ENCODE measurements at places on chromosomes 1 and 21.

- no peak for DNase-seq
Observed at GRCh38 chr1:42381280-42381673, 685 bp downstream of the RIMKLA start.

DNA sequence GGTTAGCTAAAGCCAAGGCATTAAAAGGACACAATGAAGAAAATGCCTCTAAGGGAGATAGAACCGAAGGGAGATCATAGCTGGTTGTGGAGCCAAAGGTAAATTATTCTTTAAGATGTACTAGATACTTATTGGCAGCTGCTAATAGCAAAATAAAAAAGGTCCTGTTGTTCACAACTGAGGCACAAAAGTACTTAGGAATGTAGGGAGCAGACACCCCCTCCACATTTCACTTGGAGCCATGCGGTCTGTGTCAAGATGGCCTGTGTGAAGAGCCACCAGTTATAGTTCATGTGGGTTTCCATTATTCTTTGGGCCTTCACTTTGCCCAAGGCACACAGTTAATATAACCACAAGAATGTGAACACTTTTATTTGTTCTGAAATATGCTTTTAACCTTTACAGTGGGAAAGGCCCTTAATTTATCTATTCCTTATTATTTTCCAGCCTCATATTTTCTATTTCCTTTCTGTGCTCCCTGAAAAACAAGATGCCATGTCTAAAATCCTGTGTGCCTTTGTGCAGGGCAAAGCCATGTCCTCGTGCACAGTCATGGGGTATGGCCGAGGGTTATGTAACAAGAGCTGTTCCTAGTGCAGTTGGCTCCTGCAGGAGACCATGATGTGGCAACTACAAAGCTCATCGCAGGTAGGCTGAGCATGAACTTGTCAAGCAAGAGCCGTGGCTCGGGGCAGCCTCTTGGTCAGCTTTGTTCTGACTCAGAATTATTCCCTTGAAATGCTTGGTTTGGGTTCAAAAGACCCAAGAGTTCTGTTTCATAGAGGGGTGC is 16.2 kb upstream of the WDR26 start:
- no peak for DNase-seq

- no peak for DNase-seq
Observed at GRCh38 chr1:118918940-118919259, 69.2 kb downstream of the TBX15 start.

DNA sequence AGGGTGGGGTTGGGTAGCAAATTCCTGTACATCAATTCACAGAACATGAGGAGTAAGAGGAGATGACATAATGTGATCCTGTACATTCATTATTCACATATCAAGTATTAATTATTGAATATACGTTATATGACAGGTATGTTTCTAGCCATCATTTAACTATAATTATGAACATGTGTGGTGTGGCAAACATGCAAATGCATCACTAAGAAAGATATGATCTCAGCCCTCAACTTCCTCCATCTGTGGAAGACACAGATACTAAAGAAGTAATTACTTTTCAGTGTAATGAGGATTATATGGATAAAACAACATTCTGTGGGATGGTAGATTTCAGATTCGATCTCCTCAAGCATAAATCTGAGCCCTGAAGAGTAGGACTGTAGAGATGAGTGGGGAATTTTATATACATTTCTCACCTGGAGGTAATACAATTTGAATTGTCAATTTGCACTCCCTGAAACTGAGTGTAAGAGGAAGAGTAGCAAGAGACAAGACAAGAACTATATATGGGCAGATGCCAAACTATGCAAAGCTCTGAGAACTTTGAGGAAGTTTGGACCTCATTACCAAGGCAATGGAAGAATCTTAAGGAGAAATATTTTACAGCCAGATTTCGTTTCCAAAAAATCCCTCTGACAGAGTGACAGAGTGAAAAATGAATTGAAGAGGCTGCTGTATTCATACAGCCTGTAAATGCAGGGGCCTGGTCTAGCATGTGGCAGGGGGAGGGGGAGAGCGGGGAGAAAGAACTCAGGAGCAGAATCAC is 275.5 kb downstream of the TPR start:
- no peak for DNase-seq

DNA sequence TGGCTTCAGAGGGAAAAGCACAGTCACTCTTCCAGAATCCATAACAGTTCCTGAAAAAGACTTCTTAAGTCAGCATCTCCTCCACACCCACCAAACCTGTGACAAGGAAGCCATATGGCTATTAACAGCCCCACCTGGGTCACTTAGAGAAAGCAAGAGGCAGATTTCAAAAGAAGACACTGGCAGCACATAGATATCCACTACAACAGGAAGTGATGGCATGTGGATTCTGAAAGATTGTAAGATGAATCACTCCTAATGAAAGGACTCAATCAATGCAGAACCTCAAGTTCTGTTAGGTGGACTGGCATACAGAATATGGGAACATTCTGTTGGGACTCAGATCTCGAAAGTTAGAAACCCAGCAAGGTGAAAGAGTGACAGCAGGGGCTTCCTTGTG is 365.9 kb downstream of the TGFB2 start:
- DNase-seq: no peak

- DNase-seq: no peak
Observed at GRCh38 chr21:36606287-36606982, 92.5 kb upstream of the SIM2 start.

DNA sequence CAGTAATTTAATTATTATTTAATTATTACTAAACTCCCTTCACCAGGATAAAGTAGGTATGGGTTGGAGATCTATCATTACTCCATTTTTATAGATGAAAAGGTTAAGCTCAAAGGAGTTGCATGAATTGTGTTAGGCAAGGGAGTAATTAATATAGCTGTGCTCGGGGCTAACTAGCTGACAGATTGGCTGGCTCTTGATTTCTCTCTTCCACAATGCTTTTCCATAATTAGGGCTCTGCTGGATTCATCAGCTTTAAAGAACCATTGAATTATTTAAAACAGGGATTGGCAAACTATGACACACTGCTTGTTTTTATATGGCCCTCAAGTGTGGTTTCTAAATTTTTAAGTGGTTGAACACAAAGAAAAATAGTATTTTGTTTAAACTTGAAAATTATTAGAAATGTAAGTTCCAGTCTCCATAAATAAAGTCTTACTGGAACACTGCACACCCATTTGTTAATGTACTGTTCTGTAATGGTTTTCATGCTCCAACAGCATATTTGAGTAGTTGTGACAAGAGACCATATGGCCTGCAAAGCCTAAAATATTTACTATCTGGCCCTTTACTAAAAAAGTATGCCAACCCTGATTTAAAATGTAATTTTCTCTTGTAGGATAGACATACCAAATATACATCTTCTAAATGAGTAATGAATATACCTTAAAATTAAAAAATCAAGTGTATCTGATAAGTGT is 76.4 kb downstream of the GDAP2 start:
- DNase-seq: no peak

- DNase-seq: no peak
Observed at GRCh38 chr1:167430134-167430848, 88.0 kb downstream of the CD247 start.

DNA sequence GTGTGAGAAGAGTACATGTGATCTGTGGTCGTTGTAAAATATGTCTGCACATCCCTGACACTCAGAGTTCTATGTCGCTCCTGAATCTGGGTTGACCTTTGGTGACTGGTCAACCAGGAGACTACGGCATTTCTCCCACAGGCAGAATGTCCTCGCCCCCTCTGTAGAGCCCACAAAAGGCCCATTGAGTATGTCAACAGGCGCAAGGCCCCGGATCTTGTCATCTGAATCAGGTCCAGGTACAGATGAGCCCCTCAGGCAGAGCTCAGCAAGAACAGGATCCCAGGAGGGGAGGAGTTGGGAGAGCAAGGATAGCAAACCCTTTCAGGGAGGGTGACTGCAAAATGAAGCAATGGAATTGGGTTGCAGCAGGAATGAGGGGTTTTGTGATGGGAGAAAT is 126.5 kb downstream of the MATN1 start:
- DNase-seq: no peak

- DNase-seq: no peak
Observed at GRCh38 chr1:159548126-159548525, 12.3 kb upstream of the OR10J5 start.

DNA sequence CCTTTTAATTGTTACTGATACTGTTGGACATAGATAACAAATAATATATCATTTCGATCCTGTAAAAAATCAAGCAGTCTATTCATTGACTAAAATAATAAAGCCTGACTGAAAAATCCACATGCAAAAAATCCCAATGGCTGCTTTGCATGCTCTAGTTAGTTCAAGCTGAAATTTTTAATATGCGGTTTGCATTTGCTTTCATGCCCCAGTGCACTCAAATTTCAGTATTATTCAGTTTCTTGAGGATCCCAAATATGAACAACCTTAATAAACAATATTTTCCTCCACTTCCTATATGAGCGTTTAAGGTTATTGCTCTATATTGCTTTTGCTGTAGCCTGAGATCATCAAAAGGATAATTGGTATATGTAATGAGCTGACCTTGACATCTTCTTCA is 75.1 kb upstream of the DPH5 start:
- DNase-seq: no peak

- DNase-seq: no peak
Observed at GRCh38 chr1:220370041-220370700, 97.9 kb upstream of the RAB3GAP2 start.

GRCh38 chr1:215267495-215267894 is 185.0 kb downstream of the KCNK2 start:
- DNase-seq: no peak

GRCh38 chr1:237211031-237211430 is 169.0 kb downstream of the RYR2 start:
- DNase-seq: no peak

DNA sequence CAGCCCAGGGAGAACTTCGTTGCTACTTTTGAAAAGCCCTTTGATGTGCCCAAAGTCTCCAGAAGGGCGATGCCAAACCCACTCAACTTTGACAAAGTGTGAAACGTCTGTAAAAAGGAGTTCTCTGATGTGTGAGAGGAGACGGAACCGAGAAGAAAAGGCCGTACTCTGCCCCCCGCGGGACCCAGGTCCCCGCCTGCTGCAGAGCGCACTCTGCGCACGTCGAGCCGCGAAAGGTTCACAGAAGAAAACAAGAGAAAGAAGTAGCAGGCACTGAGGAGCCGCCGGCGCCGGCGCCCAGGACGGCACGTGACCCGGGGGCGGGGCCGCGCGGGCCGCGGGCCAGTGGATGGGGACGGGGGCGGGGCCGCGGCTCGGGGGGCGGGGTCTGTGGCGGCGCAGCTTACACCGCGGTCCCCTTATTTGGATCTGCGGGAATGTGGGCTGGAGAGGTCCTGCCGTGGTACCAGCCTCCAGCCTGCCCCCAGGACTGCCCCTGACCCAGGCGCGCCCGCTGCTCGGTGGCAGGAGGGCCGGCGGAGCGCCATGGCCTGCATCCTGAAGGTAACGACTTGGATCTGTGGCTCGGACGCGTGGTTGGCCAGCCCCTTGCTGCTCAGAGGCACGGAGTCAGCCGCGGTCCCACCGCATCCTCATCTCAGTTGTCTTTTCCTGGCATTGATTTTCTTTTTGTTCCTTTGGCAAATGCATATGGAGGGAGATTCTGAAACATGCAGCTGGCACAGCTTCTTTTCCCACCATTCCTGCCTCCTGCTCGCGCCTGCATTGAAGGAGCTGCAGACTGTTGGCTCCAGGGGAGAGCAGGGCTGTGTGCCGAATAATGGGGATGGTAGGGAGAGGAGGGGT is at the start of gene ST6GALNAC3:
Gene ST6GALNAC3 (plus strand): TSS at position 426 of the 867 bp plus-strand sequence.
- no peak for DNase-seq

GRCh38 chr1:182389619-182390047 is 2.0 kb downstream of the GLUL start:
- DNase-seq: no peak

DNA sequence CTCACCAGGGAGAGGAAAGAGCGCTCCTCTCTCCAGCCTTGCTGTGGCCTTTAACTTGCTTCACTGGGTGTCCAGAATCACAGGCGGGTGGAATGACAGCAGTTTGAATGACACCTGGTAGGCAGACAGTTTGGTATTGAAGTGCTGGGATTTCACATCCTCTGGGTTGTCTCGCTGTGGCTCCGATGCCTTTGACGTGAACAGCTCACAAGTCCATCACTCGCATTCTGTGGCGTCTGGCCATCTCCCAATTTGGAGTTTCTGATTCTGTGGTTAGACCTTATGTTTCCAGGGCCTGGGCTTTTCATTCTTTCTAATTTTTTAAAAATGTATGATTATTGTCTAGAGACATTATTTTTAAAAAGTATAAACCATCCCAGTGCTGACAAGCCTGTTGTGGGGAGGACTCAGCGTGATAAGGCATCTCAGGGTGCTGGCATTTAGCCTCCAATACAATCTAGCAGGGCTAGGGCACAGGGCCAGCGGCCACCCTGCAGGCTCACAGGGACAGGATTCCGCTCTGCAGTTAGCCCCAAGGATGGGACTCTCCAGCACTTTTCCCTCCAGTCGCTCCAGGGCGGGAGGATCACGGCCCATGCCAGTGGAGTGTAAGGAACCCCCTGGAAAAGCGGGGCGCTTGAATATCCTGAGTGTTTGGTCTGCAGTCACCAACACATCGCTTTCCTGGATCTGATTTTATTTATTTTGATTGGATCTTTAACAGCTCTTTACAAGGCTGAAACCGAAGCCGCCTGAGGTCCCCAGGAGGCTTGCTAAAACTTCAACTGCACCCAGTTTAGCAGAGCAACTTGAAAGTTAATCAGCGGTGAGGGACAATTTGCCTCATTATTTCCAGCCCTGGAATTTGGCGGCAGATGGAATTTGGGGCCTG is 178.3 kb downstream of the TRABD2B start:
- no peak for DNase-seq

GRCh38 chr1:21344750-21345443 is 54.6 kb upstream of the ECE1 start:
- DNase-seq: no peak

GRCh38 chr21:26194326-26194725 is 23.8 kb upstream of the APP start:
- no peak for DNase-seq

DNA sequence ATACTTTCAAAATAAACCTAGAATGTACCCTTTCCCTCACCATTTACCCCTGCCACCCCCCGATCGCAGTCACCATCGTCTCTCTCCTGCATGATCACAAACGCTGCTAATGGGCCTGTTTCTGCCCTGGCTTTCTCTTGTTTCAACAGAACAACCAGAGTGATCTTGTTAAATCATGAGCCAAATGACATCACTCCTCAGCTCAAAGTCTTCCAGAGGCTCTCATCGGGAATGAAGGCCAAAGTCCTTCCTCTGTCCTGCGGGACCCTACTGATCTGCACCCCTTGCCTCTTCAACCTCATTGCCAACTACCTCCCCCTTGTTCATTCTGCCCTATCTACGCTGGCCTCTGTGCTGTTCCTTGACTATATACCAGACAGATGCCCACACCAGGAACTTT is 39.4 kb upstream of the PTGFRN start:
- no peak for DNase-seq

DNA sequence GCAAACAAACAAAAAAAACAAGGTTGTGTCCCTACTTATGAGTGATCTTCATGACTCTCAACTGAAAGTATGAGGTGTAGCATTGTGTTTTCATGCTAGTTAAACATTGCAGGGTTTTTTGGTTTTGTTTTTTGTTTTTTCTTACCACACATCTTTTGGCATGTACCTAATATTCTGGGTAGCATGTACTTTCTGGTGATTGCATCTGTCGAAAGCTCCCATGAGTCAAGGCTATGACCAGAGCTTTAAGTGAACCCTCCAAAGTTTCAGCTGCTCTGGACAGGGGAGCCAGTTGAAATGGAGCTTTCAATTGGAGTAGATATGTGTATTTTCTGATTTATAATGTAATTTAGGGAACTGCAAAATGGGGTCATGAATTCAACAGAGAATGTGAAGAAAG is 115.5 kb downstream of the KCNK2 start:
- DNase-seq: no peak

GRCh38 chr1:203402152-203402551 is 51.2 kb upstream of the FMOD start:
- DNase-seq: no peak

Data from Panc1 (cell line).